ENCODE measurements at places on chromosomes 3 and 15.

DNA sequence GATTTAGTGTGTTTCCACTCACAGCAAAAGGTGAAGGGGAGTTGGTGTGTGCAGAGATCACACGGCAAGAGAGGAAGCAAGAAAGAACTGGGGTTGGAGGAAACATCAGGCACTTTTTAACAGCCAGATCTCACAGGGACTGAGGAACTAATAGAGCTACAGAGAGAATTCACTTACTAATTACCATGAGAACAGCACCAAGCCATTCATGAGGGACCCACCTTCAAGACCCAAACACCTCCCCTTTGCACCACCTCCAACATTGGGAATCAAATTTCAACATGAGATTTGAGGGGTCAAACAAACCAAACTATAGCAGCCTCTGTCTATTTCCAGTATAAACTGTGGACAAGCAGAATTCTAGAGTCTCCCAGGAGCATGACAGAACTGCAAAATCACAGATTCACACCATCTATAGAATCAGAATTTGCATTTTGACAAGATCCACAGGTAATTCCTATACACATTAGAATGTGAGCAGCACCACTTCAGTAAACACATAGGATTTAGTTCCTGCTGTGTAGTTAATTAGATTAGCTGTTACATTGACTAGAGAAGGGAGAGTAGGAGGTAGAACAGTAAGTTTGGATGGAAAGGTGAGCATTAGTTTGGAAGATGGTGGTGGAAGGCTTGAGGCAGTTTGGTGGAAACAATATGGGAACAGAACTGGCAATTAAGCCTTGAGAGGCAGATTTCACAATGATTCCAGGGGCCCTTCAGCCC lies 311.7 kb downstream of the NSUN3 start:
- no peak for DNase-seq

- DNase-seq: no peak
Measured at GRCh38 chr15:41896566-41896965, 2.7 kb upstream of the SPTBN5 start.

- no peak for DNase-seq
Measured at GRCh38 chr3:108420926-108421325, 89.5 kb downstream of the MYH15 start.

- DNase-seq: no peak
Measured at GRCh38 chr15:69164807-69165636, 4.6 kb downstream of the GLCE start.

DNA sequence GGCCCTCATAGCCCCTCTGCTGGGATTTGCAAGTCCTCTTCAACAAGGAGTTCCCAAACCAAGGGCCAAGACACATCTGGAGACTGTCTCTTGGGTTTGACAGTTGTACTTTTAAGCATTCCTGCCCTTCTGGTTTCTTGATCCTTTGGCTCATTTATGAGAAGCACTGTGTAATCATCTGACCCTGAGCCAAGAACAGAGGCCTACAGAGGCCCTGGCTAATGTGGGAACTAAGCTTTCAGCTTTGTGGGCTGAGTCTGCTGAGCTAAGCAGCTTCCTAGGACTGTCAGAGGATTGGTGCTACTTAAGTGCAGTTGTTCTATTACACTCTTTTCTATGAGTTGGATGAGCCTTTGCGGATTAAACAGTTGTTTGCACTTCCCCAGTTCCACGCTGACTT lies 178.3 kb downstream of the KBTBD8 start:
- DNase-seq: no peak

DNA sequence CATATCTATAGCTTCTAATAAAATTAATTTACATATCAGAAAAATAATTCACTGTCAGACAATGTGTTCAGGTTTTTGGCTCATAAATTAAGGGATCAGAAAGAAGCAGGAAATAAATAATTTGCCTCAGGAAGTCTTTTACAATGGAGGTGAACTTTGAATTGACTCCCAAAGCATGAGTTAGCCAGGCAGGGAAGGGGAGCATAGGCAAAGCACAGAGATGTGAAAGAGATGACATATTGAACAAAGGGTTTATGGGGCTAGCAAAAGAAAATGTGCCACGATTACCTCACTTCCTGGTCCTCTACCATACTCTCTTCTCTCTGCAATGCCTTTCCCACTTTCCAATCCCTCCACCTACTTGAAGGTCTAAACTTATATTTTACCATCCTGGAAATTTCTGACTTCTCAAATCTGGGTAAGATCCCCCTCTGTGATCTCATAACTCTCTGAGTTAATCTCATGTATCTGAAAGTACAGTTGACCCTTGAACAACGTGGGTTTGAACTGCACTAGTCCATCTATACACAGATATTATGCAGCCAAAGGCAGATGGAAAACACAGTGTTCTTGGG lies 4.1 kb upstream of the HEXA start:
- DNase-seq: no peak

DNA sequence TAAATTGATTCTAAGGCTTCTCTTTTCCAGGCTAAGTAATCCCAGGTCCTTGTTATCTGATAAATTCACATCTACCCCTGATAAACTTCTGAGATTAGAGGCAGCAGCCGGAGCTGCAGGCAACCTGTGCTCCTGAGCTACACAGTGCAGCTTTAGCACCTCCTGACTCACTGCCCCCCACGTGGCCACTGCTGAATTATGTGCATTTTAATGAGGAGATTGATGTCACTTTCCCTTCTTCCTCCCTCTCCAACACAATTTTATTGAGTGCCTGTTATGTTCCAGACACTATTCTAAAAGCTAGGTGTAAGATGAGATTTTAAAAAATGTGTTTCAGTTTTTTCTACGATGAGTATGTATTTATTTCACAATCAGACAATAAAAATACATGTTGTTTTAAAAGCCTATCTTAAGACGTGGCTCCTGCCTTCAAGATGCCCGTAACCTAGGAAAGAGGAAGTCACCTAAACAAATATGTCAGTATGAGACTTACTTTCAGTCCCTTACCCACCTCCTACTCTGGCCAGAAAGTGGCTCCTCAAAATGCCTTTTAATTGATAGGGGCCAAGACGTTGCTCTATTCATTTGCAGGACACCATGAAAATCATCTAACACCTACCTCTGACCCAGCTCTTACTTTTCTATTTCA lies 161.5 kb upstream of the PFN2 start:
- DNase-seq: no peak
